ENCODE measurements at places on chromosomes 4 and X. TPM values are rescaled to one million over a fixed set of nuclear protein-coding genes. Genes with fewer than 3 reads are reported as not detected.

The MAGEA11 gene
- total RNA-seq, result not detected

The SMARCA1 gene
- total RNA-seq, result 115 TPM

The LRCH2 gene
- total RNA-seq, result 8.5 TPM

The PSAPL1 gene
- 0.06 TPM for total RNA-seq

The AWAT1 gene
- total RNA-seq, result not detected

The ATP1B4 gene
- total RNA-seq, result 0.11 TPM

The SLC6A14 gene
- total RNA-seq, result 0.06 TPM

The KLHL4 gene
- total RNA-seq, result 13.5 TPM

The TAB3 gene
- total RNA-seq, result 16.6 TPM

The TCEAL7 gene
- total RNA-seq, result 45.2 TPM

The SCOC gene
- total RNA-seq, result 170 TPM

The GPRASP1 gene
- 55.5 TPM for total RNA-seq

The CDS1 gene
- 18.8 TPM for total RNA-seq

The HSFX2 gene
- 1.2 TPM for total RNA-seq

The FAM9C gene
- 0.10 TPM for total RNA-seq
